SIG-M5 (cell line): ENCODE measurements at places on chromosomes 7 and 10.

- DNase-seq, result no peak
Observed at GRCh38 chr10:111756217-111757061, 427.1 kb downstream of the GPAM start.

DNA sequence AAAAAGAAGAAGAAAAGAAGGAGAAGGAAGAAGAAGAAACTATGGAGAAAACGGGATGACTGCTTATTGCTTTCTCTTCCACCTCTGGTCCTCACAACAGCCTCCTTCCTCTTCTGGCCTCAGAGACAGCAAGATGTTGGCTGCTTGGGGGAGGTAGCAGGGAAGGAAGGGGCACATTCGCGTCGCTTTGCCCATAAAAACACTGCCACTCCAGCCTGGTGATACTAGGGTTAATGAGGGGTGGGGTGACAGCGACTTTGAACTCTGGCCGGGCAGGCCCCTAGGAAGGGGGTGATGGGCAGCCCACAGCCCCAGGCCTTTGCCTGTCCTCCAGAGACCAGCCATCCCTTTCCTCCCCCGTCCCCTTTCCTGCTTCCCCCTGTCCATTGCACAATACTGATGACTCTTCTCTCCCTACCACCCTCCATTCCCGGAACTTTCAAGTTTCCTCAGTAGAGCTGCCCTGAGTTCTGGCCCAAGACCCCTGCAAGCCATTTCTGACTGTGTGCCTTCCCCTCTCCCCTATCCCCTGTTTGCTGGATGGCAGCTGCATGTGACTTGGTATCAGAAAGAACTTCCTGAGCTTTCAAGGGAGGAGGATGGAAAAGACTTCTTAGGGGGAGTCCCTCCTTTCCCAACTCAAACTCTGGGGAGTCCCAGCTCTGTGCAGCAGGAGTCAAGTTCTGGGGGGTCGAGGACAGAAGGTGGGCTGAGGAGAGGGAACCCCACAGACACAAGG is 2.2 kb upstream of the CUEDC2 start:
- DNase-seq, result no peak

GRCh38 chr10:127983344-127984100 is 76.6 kb downstream of the PTPRE start:
- no peak for DNase-seq

DNA sequence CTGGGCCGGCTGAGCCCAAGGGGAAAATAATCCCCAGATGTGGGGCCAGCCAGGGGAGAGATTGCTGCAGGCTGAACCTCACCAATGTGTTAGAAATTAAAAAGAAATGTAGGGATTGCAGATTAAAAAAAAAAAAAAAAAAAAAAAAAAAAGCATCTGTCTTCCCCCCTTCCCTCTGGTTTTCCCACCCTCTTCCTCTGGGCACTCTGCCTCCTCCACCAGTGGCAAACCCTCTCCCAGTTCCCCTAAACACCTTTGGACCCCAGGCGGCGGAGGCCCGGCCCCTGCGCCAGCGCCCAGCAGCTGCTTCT is 7.1 kb downstream of the MNX1 start:
- no peak for DNase-seq

- DNase-seq, result no peak
Observed at GRCh38 chr10:59829024-59829423, 75.8 kb upstream of the MRLN start.

- DNase-seq, result no peak
Observed at GRCh38 chr7:32020551-32021159, 49.6 kb downstream of the PDE1C start.

DNA sequence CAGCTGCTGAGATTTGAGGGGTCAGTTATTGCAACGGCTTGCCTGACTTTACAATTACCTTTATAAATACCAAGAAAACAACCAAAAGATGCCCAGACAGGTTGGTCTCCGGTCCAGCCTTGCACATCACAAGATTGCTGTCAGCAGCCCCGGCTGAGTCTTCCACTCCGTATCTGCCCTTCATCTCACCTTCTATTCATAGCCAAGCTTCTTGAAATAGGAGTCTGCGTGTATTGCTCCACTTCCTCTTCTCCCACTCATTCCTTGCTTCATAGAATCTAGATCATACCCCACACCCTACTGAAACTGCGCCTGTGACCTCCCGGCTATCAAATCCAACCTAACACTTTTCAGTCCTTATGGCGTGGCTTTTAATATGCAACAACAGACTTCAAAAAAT is 31.1 kb upstream of the USP6NL start:
- DNase-seq, result peak; percentile 49

- no peak for DNase-seq
Observed at GRCh38 chr7:34078864-34079263, 173.5 kb downstream of the BMPER start.

DNA sequence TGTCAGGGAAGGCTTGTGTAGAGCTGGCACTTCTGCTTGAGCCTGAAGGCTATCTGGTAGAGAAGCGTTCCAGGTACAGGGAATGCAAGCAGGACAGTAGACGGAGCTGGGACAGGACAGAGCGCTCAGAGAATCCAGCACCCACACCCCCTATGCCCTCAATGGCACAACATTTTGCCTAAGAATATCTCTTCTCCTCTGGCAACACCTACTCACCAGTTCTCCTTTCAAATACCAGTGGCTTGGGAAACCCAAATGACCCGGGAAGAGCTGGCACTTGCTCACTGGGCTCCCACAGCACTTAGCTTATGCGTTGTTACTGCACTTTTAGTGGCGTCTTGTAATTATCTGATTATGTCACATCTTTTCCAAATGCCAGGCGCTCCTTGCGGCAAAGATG is 118.6 kb downstream of the RNF216 start:
- DNase-seq, result no peak

GRCh38 chr7:88111140-88111743 is 108.6 kb downstream of the SRI start:
- DNase-seq, result no peak

DNA sequence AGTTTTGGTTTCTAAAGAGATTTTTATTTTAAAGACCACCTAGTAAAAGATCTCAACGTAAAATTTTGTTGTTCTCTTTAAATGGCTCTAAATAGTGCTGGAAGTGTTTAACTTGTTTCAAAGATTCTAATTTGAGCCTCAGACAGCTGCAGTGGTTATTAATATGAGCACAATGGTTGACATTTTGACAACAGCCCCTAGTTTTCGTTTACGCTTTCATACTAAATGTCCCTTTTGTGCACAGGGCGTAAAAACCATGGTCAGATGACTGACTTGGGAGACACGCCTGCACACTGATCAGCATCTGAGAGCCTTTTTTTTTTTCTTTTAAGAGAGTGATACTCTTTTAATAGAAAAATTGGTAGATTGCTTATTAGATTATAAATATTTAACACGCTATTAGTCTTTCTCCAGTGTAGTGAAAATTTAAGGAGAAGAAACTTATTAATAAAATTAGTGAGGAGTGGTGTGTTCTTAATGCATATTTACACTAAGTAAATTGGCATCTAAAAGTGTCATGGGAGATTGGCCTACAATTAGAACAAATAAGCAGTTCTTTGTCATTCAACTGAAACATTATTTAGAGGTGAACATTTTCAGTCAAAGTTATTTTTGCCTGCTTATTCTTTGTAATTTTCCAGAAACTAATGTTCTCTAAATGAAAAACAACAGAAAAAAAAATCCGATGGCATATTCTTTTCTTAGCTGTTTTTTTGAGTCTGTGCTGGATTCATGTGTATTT is 182.8 kb upstream of the PHYHIPL start:
- no peak for DNase-seq

DNA sequence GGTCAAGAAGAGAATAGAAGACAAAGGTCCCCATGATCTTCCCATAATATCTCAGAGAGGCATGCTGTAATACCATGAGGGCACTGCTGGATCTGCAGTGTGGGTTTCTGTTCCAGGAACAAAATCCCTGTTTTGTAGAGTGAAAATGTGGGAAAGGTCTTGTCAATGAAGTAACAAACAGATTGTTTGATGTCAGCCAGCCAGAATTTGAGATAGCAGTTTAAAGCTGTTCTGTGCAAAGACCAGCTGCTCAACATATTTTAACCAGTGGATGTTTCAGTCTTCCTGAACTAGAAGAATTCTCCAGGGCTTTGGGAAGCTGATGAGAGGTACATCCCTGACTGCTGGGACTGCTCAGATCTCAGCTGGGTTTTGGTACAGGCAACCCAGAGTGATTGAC is 1012.5 kb downstream of the DNAJB9 start:
- no peak for DNase-seq

GRCh38 chr10:27241010-27241651 is 534 bp upstream of the ACBD5 start:
- DNase-seq, result peak; percentile 7

- no peak for DNase-seq
Observed at GRCh38 chr10:127198307-127198706, 1.9 kb upstream of the INSYN2A start.

DNA sequence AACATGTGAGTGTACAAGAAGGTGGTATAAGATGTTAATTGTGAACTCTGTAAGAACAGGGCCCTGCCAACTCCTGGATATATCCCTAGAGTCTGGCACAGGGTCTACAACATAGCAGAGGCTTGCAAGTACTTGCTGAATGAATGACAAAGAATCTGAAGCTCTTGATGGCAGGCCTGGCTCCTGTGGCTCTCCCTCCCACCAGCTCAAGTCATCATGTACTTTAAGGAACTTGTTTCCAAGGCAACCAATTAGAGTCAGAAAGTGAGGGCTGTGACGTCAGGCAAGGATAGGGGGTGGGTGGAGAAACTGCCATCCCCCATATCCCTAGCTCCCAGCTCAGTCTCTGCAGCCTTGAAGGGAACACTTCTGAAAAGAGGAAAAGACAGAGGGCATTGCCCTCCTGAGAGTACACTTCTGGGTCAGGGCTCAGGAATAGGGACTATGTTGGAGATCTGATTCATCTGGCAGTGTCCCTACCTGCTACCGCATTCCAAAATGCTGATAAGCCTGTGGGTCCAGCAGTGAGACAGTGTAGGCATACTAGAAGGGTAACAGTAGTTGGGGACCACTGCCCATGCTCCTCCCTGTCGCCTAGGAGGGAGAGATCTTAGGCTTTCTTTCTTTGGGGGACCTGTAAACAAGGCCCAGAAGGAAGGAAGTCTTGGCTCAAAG is 34.6 kb upstream of the BTRC start:
- no peak for DNase-seq

DNA sequence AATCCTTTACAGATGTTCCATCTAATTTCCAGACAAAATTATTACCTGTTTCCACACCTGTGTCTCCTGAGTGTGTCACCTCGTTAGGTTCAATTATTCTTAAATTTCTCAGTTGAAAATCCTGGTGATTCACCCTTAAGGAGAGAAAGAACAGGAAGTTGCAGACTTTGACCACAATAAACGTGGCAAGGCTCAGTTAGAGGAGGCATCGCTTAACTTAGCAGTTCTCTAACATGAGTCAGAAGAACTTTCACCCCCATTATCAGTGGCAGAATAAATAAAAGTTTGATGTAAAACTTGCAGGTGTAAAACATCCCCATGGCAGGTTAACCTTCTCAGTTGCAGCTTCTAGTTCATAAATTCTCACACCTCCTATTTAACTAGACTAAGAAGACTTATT is 8.3 kb downstream of the XPNPEP1 start:
- DNase-seq, result peak; percentile 65

- DNase-seq, result peak; percentile 73
Observed at GRCh38 chr10:58266826-58267712, 625 bp downstream of the IPMK start.

- DNase-seq, result no peak
Observed at GRCh38 chr7:70229242-70229641, 631.0 kb downstream of the AUTS2 start.

GRCh38 chr7:100483722-100484672 is at the start of gene NYAP1:
TSS of gene NYAP1 (plus strand) at chr7:100483927. CDS start at chr7:100485312, 1,385 bp downstream.
- no peak for DNase-seq

DNA sequence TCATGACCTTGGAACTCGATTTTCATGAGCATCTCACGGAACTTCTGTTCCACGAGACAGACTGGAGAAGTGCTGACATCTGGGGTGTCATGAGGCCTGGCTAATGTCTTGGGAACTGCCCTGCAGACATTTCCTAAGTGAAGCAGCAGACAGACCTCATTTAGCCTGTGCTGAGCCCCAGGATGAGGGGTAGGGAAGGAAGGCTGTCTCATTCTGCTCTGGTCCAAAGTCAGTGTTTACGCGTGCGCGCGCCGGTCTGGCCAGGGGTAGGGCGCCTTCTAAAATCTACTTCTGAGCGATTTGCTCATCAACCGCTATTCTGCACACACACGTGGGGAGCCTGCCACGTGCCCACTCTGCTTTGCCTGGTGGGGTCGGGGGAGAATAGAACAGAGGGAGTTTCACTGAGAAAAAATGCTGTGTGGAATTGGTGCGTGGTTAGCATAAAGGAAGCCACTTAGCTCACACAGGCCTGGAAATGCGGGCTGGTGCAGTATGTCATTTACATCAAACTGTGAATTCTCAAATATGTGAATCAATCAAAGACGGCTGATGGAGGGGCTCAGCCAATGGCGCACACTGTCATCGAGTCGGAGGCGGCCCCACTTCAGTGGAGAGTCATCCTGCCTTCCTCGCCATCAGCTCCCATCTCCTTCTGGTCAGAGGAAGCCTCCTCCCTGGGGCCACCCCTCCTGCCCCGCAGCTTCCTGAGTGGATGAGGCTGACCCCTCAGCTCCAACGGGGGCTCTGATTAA is 335.1 kb downstream of the ADARB2 start:
- no peak for DNase-seq

DNA sequence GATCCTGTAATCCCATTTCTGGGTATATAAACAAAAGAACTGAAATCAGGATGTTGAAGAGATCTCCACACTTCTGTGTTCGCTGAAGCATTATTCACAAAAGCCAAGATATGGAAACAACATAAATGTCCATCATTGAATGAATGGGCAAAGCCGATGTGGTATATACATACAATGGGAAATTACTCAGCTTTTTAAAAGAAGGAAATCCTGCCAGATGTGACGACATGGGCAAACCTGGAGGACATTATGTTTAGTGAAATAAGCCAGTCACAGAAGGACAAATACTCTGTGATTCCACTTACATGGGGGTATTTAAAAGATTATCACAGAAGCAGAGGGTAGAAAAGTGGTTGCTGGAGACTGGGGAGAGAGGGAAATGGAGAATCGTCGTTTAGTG is 23.9 kb upstream of the FAM107B start:
- DNase-seq, result no peak

DNA sequence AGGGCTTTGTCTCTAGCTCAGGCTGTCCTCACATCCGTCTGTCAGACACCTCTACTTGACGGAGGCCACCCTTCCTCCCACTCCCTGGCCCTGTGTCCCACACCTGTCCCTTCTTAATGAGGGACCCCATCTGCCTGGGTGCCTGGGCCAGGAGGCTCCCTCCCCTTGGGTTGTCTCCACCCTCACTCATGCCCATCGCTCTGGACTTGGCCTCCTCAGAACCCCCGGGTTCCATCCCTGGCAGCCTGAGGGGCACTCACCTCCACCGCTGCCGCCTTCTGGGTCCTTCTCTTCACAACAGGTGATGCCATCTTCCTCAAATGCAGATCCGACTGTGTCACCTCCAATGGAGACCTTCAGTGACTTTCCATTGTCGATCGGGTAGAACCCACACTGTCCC is 20.2 kb upstream of the GJD4 start:
- DNase-seq, result no peak

GRCh38 chr10:97229322-97230015 is 43.7 kb upstream of the SLIT1 start:
- DNase-seq, result no peak

DNA sequence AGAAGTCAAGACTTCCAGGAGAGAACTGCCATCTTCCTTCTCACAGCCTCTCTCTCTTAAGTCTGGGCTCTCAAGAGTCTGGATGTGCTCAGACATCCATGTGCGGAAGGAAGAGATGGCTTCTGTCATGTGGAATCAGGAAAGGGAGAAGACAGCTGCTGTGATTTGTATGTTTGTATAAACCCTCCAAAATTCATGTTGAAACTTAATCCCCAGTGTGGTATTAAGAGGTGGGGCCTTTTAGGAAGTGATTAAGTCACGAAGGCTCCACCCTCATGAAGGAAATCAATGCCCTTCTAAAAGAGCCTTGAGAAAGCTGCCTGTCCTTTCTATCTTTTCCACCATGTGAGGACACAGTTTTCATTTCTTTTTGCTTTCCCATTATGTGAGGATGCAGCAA is 73.9 kb upstream of the PTN start:
- no peak for DNase-seq
